ENCODE measurements at places on chromosomes 4 and X.

DNA sequence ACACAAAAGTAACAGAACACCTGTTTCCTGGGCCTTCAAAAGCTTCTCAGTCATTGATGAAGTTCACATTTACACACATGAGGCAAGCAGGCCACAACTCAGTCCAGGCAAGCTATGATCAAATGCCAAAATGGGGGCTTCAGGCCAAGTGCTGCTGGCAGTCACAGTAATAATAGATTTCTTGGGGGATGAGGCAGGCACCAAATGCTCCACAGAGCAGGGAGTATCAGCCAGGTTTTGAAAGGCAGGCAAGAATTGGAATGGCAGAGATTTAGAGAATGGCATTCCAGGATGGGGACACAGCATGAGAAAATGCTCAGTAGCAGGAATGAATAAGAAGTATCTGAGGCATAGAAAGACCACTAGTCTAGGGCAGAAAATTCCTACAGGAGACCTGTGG, 52.8 kb downstream of the GRIA3 start:
- DNase-seq = no peak

DNA sequence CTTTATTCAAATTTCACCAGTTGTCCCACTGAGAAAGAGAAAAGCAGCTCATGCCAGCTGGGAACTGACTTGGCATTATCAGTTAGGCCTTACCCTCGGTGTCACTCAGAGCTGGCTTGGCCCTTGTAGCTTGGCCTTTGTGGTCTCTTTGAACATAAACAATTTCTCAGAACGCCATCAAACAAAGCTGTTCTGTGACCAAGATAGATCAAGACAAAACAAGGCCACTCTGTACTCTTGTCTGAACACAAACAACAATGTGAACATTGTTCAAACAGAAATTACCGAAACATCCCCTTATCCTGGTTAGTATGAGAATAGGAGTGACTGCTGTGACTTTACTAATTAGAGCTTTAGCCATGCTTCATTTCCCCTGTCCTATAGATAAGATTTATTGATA, 57.2 kb downstream of the DIPK2B start:
- DNase-seq = no peak

DNA sequence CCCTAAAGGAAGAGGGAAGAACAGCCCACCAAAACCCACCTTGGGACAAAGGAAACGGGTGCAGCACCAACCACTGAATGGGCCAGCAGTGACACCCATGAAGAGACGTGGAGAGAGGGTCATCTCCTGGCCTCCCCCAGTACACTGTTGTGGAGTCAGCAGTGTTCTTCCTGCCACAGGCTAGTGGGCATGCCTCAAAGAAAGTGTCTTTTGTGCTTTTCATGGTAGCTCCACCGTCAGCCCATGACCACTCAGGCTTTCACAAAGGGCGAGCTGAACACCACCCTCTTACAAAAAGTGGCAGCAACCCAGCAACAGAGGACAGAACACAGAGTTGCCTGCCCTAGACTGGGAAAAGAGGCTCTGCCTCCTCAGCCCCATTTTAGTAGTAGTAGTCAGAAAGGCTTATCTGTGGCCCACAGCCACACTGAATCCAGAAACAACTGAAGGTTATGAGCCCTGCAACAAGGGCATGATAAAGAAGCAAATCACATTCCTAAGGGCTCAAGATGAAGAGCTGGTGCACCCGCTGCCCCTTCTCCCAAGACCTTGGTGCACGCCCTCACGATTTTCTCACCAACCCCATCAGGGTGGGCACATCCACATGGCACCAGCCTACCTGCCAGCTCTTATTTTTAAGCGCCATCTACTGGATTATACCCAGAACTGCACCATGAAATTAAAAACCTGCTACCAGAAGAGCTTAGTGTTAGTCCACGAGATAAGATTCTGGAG, 53.1 kb downstream of the RAB28 start:
- DNase-seq = no peak

DNA sequence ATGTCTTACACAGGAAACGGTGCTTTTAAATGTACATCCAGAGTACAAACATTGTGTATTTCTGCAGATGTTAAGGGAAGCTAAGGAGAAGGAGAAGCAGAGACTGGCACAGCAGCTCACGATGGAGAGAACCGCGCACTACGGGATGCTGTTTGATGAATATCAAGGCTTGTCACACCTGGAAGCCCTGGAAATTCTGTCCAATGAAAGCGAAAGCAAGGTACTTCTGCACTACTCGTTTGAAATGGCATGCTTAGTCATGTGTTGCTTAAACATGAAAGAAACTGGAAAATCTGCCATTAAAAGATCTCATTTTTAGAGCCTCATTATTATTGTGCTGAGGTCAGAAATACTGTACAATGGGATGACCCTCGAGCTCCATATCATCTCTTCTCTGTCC, 47.2 kb downstream of the FAM114A1 start:
- no peak for DNase-seq

GRCh38 chr4:89737888-89738287, 99.1 kb downstream of the SNCA start:
- no peak for DNase-seq

GRCh38 chr4:114890773-114891172, 222.6 kb downstream of the NDST4 start:
- DNase-seq = no peak
